ENCODE measurements at places on chromosomes 1 and 21.

- DNase-seq = no peak
Measured at GRCh38 chr1:38365242-38365641, 318.6 kb upstream of the POU3F1 start.

DNA sequence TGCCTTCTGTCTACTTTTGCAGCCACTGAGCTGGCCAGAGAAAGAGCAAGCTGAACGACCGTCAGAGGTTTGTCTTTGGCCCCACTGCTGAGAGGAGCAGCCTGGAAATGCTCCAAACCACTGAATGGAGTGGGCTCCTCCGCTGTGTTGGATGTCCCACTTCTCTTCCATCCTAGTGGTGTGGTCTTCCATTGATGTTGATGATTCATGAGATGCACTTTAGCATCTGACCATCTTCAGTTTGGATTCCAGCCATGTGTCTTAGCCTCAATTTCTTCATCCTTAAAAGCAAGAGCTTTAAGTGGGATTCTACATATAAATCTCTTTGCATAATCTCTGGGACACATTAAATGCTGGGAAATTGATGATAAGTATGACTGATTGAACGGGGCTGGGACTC, 276.9 kb downstream of the SIPA1L2 start:
- no peak for DNase-seq

DNA sequence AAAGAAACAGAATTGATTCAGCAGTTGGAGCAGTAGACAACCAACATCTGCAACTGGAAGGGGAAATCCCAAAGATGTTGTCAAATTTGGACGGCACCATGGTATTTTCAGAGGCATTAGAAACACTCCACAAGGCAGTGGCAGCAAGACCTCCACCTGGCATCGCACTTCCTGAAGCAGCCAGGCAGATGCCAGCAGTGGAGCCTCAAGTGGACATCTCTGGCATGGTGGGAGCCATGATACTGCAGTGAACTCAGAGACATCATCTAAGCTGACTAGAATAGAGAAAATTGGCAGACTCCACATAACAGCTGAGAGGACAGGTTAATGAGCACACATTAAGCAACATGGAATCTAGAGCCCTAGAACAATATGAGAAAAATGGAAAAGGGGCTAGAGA, 33.9 kb upstream of the RGS8 start:
- DNase-seq = no peak

DNA sequence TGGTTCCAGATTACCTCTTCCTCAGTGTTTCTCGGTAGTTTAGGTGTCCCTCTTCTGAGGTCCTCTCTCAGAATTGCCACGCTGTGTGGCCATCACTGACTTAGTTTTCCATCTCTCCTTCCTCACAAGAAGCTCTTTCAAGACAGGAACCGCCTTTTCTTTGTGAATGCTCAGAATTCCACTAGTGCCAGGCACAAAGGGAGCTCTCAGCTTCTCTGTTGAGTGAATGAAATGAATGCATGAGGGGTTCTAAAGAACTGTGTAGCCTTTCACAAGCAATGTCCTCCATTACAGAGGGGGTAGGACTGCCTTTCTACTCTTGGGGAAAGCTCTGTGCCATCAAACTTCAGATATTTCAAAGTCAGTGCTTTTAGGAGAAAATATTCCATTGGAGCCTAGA, 546.8 kb downstream of the RWDD3 start:
- no peak for DNase-seq

GRCh38 chr1:156814571-156815260, 1.9 kb downstream of the SH2D2A start:
- no peak for DNase-seq

DNA sequence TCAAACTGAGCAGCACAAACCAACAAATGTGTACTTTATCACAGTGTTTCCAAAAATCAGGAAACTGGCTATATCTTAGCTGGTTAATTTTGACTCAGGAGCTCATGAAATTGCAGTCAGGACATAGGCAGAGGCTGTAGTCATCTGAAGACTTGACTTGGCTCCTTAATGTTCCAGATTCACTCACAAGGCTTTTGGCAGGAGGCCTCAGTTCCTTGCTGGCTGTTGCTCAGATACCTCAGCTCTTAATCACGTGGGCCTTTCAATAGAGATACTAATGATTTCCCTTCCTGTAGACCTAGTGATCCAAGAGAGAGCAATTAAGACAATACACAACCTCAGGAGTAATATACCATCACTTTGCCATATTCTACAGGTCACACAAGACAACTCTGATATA, 537.7 kb downstream of the BRINP3 start:
- DNase-seq = no peak

- DNase-seq = no peak
Measured at GRCh38 chr1:81885291-81885690, 84.6 kb downstream of the ADGRL2 start.

- DNase-seq = no peak
Measured at GRCh38 chr1:2110738-2111673, 60.8 kb downstream of the PRKCZ start.

GRCh38 chr1:116318897-116319296, 54.1 kb upstream of the ATP1A1 start:
- DNase-seq = no peak

DNA sequence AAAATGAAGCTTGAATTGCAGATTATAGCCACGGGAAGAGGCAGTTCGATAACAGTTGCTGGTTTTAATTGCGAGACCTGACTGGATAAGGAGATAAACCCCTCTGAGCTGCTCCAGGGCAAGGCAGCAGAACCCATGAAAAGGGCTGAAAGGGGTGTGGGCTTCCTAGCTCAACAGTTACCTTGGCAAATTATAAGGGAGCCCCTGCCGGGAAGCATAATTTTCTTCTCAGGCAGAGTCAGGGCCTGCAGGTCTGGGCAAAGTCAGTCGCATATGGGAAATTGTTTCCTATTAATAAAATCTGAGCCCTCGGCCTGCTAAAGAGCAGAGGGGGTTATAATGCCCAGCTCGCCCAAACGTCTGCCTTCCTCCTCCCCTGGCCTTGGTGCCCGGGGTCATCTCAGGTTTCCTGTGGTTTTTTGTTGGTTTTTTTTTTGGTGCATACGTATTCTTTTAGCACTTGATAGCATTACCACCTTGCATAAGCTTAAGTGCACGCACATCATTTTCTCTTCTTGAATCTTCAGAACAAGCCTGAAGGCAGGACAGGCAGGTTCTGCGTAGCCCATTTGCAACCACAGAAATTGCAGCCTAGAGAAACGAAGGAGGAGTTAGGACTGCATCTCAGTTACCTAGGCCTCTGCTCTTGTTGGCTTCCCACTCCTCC, 33.9 kb upstream of the SELENON start:
- no peak for DNase-seq

DNA sequence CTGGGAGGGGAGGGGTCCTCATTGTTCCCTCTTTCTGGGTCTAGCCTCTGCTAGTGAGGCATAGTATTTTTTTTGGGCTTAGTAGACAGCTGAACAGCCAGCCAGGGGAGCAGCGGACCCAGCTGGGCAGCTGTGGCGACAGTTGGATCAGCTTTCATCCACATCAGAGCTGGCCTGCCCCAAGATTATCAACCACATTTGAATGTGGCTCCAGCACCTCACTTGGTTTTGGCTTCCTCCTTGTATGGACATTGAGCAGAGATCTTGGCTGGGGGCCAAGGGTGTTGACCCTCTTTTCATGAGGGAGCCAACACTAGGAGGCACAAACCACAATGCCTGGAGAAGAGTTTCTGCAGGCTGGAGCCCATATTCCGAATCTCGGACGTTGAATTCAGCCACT, 25.0 kb downstream of the WNT4 start:
- no peak for DNase-seq

- no peak for DNase-seq
Measured at GRCh38 chr1:182610606-182611194, 6.5 kb upstream of the RGS16 start.
